ENCODE measurements at places on chromosomes 5 and 9.

DNA sequence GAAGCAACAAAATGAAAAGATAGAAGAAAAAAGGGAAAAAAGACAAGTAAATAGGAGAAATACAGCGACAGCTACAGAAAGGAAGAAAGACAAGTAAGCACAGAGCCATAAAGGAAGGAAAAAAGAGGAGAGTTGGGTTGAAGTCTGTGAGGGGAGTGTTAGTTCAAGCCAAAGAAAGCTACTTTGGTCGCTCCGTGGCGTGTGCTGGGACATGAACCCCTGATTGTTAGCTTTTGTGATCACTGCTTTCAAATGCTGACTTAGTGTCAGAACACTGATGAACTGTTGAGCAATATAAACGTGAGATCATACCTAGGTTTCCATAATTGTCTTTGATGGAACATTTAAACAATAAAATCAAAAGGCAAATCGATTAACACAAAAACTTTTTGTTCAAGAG lies 370.1 kb downstream of the TMEM161B start:
- no peak for DNase-seq

DNA sequence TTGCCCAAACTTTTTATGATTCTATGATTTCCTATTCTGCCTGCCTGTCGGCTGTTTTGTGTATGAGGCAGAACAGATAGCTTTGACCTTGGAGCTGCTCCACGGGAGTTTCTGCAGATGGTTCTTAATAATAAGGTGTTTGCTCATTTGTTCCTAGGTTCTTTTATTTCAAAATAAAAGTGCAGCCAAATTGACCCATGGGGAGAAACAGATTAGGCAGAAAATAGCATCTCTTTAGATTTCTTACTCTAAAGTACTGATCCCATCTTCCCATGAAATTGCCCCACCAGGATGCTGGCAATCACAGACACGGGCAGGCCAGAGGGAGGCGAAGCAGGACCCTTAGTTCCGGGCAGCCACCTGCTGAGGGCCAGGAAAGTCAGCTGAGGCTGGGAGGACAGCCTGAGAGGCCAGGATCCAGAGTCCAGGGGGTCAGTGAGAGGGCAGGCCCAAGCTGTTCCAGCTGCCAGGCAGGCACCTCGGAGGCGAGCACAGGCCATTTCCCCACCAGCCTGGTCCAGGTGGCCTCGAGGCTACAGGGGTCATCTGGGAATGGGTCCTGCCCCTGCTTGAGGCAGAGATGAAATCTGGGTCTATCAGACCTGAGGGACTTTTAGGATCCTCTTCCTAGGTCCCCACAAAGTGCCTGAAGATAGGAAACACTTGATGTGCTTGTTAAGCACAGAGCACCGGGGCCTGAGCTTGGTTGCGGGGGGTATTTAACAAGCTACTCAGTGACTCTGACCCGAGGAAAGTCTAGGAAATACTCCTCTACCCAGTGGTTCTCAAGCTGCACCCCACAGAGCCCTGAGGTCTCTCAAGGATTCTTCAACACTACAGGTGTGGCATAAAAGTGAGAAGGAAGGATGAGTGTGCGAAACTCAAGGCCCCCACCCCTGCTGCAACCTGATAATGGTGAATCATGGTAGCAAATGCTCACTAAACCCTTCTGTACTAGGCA lies 145.4 kb downstream of the CMYA5 start:
- no peak for DNase-seq

DNA sequence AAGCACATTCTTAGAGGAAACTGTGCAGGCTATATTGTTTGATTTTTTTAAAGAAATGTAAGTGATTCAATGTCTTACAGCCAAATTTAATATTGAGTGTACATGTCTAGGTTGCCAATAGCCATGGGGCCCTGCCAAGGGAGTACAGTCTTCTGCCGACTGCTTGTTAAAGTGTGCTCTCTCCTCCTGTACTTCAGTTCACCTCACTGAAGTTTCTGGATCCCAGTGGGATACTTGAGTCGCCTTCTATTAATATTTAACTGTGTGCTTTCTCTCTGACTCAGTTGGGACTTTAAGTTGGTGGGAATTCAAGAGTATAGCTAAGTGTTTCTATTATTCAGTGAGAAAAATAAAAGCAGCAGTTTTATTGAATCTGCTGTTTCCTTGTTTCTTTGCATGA lies 44.5 kb upstream of the C5orf47 start:
- no peak for DNase-seq

- no peak for DNase-seq
These were observed 116.1 kb upstream of the PITX1 start for GRCh38 chr5:135149956-135150723.

- no peak for DNase-seq
These were observed 50.7 kb downstream of the CFAP95 start for GRCh38 chr9:69871118-69871834.
